Amniotic epithelial cell (primary cell): ENCODE measurements at places on chromosomes 3 and 15.

DNA sequence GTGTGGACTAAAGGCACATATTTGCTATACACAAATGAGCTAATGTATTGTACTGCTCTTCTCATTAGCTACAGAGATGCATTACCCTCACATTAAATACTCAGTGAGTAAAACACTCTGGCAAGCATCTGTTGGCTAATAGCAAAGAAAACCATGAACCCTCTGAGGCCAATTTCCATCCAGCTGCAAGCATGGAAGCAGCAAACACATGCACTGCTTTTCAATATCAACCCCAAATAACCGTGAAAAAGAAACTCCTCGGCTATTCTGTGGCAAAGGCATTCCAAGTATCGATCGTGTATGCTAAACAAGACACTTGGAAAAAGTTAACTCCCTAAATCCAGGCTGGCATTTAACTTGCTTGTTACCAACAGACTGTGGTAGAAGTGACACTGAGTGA, 67.0 kb downstream of the PEAK1 start:
- DNase-seq, result no peak

- DNase-seq, result no peak
Observed at GRCh38 chr15:67575039-67575502, 32.6 kb downstream of the MAP2K5 start.

DNA sequence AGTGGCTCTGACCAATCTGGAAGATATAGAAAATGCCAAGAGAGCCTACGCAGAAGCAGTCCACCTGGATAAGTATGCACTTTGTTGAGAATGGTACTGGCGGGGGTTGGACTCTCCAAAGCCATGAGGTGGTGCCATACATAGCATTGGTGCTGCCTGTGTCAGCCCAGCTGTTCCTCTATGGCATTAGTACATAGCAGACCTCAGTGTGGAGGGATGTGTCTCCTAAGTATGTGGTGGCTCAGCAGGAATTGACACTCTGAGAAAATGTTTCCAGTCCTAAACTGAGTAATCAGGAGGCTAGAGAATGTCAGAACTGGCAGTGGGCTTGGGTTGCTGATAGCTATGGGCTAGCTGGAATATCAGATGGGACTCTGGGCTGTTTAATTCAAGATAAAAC, 48.4 kb downstream of the ADPGK start:
- DNase-seq, result no peak

DNA sequence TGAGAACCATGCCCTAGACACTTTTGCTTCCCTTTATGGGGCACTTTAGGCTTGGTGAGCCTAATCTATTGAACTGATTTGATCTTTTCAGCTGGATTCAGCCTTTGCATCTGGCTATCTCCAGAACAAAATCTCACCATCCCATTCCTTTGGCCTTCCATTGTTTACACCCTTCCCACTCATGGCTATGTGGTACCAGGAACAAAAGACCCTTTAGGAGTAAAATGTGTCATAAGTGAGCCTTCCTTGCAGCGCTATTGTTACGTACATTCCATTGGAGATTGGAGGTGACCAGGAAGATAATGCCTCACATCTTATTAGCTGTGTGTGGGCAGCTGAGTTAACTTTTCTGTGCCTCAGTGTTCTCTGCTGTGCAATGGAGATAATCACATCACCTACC, 188.4 kb downstream of the SATB1 start:
- no peak for DNase-seq

- DNase-seq, result peak; percentile 94
Observed at GRCh38 chr15:67120839-67121643, 55.6 kb downstream of the SMAD3 start.

GRCh38 chr3:71910108-71910507, 125.2 kb upstream of the PROK2 start:
- DNase-seq, result no peak

GRCh38 chr3:101829437-101829830, 19.9 kb upstream of the NFKBIZ start:
- DNase-seq, result no peak

DNA sequence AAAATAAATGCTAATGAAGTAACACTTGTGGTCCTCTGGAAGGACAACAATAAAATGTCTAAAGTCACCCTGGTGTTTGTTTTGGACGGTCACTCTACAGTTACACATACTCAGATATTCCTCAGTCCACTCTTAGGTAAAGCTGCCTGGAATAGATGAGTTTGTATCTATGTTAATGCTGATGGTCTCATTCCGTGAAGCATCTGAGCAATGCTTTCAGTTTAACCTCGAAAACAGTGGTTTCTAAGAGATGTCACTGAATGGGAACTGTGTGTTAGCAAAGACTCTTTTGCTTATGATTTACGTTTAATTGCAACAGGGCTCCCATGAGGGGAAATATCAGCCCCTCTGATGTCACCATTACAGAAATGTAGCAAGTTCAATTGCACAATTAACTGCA, 49.1 kb downstream of the FBN1 start:
- peak; percentile 83 for DNase-seq

DNA sequence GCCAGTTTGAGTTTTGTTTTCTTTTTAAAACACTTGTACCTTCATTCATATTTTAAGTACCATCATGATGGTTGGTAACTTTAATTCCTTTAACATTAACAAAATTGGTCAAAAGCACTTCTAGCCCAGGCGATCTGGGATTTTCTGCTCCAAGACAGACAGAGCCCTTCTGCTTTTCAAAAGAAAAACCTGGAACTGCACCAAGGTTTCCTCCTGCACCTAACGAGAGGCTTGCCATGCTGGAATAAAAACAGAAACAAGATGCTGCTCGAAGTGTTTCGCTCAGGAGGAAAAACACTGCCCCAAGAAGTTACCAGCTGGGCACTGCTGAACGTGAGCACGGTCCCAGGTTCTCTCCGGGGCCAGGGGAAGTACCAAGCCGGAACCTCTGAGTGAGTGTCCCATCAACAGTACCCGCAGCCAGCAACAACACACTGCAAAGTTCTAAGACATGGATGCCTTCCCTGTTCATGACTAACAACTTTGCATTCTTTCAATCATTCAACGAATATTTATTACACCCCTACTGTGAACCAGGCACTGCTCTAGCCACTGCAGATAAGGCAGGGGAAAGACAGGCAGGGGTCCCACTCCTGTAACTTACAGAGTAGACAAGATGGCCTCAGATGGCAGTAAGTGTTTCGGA, 98.8 kb downstream of the XXYLT1 start:
- DNase-seq, result peak; percentile 49

GRCh38 chr3:77466562-77467115, 426.7 kb downstream of the ROBO2 start:
- DNase-seq, result no peak

GRCh38 chr3:197736010-197736490, 654 bp downstream of the RUBCN start:
- no peak for DNase-seq

DNA sequence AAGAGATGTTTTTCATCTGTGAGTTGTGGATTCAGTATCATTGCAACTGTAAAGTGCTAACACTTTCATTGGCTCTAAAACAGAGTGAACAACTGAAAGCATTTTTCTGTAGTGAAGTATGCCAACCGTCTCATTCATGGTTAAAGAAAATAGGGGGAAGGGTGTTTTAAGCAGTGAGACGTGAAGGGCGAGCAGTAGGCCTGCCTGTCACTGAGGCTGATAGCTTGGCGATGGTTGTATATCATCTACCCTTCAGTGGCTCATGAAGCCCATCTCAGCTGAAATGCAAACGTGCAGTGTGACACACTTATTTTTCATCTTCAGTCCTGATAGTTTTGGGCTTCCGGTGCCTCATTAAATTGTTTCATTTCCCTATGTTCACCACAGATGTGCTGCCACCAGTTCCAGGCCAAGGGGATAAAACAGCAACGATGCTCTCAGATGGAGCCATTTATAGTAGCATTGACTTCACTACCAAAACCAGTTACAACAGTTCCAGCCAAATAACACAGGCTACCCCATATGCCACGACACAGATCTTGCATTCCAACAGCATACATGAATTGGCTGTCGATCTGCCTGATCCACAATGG, 562.0 kb downstream of the ROBO2 start:
- DNase-seq, result no peak

GRCh38 chr3:4977001-4977852, 2.0 kb upstream of the BHLHE40 start:
- peak; percentile 93 for DNase-seq

- peak; percentile 88 for DNase-seq
Observed at GRCh38 chr3:37386627-37387230, 212.3 kb upstream of the LRRFIP2 start.

DNA sequence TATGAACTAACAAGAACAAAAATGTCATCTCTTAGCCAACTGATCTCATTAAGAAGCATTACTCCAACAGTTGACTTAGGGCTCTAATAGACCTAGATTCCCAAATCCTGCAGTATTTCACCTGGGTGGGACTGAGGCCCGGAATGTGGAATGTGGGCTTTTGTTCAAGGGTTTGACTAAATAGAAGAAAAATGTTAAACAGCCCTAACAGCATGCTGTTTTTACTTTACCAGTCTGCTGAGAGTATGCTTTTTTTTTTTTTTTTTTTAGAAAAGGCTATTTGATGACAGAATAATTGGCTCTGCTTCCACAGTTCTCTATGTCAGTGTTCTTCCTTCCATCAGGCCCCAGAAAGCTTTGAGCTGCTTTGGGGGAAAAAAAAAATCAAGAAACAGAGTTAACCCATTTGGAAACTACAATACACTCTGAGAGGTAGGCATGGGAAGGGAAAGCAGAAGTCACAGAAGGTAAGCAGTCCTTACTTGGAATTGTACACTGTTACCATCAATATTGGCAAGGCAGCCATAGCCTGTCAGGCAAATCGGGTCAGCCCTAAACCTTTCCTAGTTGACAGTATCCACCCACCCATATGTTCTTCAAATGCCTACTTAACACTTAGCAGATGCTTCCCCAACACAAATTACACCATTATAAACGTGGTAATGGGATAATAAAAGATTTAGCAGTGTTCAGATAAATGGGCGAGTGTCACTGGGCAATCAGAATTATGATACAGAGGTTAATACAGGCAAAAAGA, 224.2 kb downstream of the CNTN3 start:
- DNase-seq, result no peak

DNA sequence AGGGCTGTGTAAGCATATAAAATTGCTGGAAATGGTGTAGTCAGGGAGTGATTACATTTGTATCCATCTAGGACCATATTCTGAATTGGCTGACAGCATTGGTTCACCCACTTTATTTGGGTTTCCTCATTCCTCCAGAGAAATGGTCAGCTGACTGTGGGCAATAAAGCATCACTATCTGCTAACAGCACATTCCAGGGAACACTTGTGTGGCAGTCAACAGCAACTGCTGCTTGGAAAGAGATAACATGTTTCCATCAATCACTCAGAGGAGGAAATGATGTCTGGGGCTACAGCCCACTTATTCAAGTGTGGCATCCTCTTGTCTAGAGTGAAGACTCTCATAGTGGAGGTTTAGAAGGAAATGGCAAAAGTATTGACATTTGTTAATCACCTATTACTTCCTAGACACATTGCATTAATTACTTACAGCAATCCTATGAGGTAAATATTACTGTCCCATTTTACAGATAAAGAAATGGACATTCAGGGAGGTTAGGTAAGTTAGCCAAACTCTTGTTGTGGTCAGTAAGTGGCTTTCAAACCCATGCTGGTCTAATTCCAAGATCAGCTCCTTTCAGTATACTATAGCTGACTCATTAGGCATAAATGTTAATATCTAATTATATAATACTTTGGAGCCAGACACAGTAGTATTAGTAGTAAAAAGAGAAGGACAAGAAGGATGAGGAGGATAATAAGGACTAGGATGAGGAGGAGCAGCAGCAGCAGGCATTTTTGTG, 247.8 kb downstream of the ALCAM start:
- peak; percentile 63 for DNase-seq

GRCh38 chr15:38709196-38709595, 144.6 kb upstream of the RASGRP1 start:
- no peak for DNase-seq

- DNase-seq, result no peak
Observed at GRCh38 chr3:34388830-34389229, 590.4 kb downstream of the PDCD6IP start.

- DNase-seq, result no peak
Observed at GRCh38 chr3:140386357-140387100, 291.3 kb upstream of the TRIM42 start.

DNA sequence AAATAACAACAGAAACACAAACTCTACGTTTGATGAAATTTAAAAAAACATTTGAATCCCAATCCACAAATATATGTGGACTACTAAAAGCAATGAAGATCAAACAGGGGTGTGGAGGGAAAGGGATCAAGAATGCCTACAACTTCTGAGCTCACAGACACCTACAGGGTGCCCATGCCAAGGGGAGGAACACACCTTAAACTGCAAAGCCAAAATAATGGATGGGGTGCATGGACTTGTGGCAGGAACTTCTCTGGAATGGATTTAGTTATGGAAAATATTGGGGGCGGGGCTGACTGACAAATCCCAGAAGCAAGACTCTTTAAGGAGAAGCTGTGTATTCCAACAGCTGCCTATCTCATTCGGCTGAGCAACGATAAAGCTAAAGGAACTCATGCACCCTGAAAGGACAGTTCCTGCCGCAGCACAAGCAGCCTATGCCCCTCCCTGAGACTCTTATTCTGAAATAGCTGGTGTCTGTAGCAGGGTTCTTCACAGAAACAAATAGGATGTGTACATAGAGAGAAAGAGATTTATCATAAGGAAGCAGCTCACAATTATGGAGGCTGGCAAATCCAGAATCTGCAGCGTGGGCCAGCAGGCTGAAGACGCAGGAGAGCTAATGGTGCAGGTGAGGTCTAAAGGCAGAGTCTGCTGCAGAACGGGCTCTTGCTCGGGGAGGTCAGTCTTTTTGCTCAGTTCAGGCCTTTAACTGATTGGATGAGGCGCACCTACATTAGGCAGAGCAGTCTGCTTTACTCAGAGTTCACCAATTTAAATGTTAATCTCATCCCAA, 24.5 kb upstream of the PLA2G4D start:
- DNase-seq, result peak; percentile 46

- no peak for DNase-seq
Observed at GRCh38 chr3:156661155-156661554, 13.2 kb upstream of the TIPARP start.

GRCh38 chr3:7879572-7879971, 622.1 kb upstream of the LMCD1 start:
- no peak for DNase-seq

GRCh38 chr3:126127452-126127851, 43.5 kb upstream of the SLC41A3 start:
- no peak for DNase-seq

DNA sequence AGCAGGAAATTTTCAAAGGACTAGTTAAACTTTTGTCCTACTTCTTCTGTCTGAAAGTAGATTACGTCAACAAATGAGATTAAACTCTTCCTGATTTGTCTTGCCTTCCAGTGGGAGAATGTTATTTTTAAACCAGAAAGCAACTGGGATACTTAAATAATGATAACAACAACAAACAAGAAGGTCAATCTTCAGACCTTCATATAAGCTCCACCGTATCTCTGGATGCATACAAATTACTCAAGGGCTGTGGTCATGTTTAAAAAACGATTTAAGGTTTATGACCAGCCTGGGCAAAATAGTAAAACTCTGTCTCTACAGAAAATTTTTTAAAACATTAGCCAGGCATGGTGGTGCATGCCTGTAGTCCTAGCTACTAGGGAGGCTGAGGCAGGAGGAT, 145.3 kb upstream of the NPHP3 start:
- peak; percentile 7 for DNase-seq

- peak; percentile 80 for DNase-seq
Observed at GRCh38 chr3:172137287-172138192, 98.2 kb downstream of the FNDC3B start.

- DNase-seq, result no peak
Observed at GRCh38 chr15:78681281-78682003, 40.4 kb upstream of the CHRNB4 start.

- DNase-seq, result no peak
Observed at GRCh38 chr3:8474991-8475390, 26.6 kb upstream of the LMCD1 start.

- DNase-seq, result no peak
Observed at GRCh38 chr3:52204337-52205073, 6.5 kb downstream of the ALAS1 start.

GRCh38 chr3:108359011-108359410, 62.7 kb downstream of the HHLA2 start:
- DNase-seq, result no peak
